Activated T-helper 2 cell treated with anti-CD3 and anti-CD28 coated beads, Interferon-gamma antibody, Interleukin-2, Interleukin-4, amounts not matched to agents 10 μg/mL and 5 μg/mL and 100 μg/mL, durations not matched to agents 14 hours and 24 hours and 36 hours (primary cell): ENCODE measurements at places on chromosomes 3 and 15. TPM values are rescaled to one million over a fixed set of nuclear protein-coding genes. Genes with fewer than 3 reads are reported as not detected.
A peak's percentile ranks its signal among the peaks of the same experiment; 100 is the strongest.

GRCh38 chr3:2096216-2096615, 2.5 kb upstream of the CNTN4 start:
- H3K4me3 ChIP-seq, result no peak overlapping the region
- no peak overlapping the region for H3K27ac ChIP-seq
- H3K27me3 ChIP-seq, result peaks cover 36% of the 10 kb centered on the region
- H3K4me1 ChIP-seq, result no peaks in the 10 kb centered on the region
- H3K36me3 ChIP-seq, result no peaks in the 10 kb centered on the region

Gene MEX3B
- 1.6 and 1.8 TPM in 2 replicates for total RNA-seq

GRCh38 chr3:151146071-151146730, 56.8 kb downstream of the GPR171 start:
- peak; percentile 37 for DNase-seq
- peaks cover 3% of the 10 kb centered on the region for H3K27me3 ChIP-seq
- peaks cover 8% of the 10 kb centered on the region for H3K4me1 ChIP-seq
- H3K27ac ChIP-seq, result no peak overlapping the region
- no peaks in the 10 kb centered on the region for H3K36me3 ChIP-seq

GRCh38 chr15:82647835-82648256, 683 bp upstream of the CPEB1 start:
- H3K4me1 ChIP-seq, result peaks cover 1% of the 10 kb centered on the region
- no peaks in the 10 kb centered on the region for H3K36me3 ChIP-seq
- H3K27ac ChIP-seq, result no peak overlapping the region
- H3K4me3 ChIP-seq, result peak overlapping the region; percentile 17

GRCh38 chr15:70490148-70490837, 273.1 kb downstream of the UACA start:
- H3K36me3 ChIP-seq, result no peaks in the 10 kb centered on the region
- no peak for DNase-seq
- H3K4me3 ChIP-seq, result no peak overlapping the region
- H3K27ac ChIP-seq, result no peak overlapping the region
- H3K4me1 ChIP-seq, result peaks cover 84% of the 10 kb centered on the region

GRCh38 chr3:34969513-34969912, 669.8 kb upstream of the ARPP21 start:
- H3K27ac ChIP-seq, result no peak overlapping the region
- no peaks in the 10 kb centered on the region for H3K4me1 ChIP-seq
- H3K4me3 ChIP-seq, result no peak overlapping the region

DNA sequence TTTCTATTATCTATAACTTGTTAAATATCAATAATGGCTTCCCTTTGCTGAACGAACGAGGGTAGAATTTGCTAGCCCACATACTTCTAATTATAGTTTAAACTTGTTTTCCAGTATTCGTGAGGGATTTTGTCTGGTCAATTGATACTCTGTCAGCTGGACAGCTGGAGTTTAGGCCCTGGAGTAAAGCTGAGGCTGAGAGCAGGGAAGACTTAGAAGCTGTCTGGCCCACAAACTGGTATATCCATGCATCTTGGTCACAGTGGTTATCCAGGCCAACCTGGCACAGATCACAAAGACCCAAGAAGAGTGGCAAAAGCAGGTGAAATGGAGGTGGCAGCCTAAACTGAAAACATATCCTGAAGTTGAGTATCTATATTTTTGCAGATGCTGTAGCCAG, 19.3 kb downstream of the ARHGAP31 start:
- no peak overlapping the region for H3K4me3 ChIP-seq
- DNase-seq, result no peak
- peaks cover 14% of the 10 kb centered on the region for H3K4me1 ChIP-seq
- H3K36me3 ChIP-seq, result peaks cover 11% of the 10 kb centered on the region

Gene ZNF385D
- total RNA-seq, result not detected in 2 replicates

Gene LYZL4
- not detected in 2 replicates for total RNA-seq

Gene C3orf70
- 0.05 and 0.07 TPM in 2 replicates for total RNA-seq

Gene GLDN
- total RNA-seq, result 0.34 and 0.62 TPM in 2 replicates

Gene SERPINI2
- not detected in 2 replicates for total RNA-seq

Gene CEMIP
- total RNA-seq, result 0.30 TPM in 1 of 2 replicates, not detected in the other

- peaks cover 45% of the 10 kb centered on the region for H3K27me3 ChIP-seq
- no peak for DNase-seq
- H3K4me1 ChIP-seq, result no peaks in the 10 kb centered on the region
- no peak overlapping the region for H3K27ac ChIP-seq
- no peaks in the 10 kb centered on the region for H3K36me3 ChIP-seq
Observed at GRCh38 chr3:142586803-142587406, 8.4 kb upstream of the ATR start.

DNA sequence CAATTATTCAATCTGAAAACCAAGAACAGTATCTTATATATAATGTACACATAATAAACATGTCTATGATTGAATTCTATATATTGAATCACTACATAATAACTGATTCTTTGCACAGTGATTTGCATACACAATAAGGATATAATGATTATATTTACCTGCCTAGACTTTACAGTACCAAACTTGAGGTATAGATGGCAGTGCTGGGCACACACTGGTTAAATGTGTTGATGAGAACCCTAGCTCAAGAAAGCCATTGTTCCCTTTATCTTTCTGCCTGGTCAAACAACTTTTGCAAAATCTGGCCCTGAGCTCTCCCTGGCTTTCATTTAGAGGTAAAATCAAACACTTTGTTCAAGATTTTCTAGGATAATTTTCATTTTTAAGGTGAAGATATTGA, 697.7 kb downstream of the TUSC7 start:
- H3K4me1 ChIP-seq, result no peaks in the 10 kb centered on the region
- no peak for DNase-seq
- H3K27ac ChIP-seq, result no peak overlapping the region
- no peaks in the 10 kb centered on the region for H3K27me3 ChIP-seq
- no peak overlapping the region for H3K4me3 ChIP-seq

GRCh38 chr15:34621675-34622074, 38.2 kb upstream of the GOLGA8B start:
- H3K27me3 ChIP-seq, result peaks cover 49% of the 10 kb centered on the region
- H3K36me3 ChIP-seq, result no peaks in the 10 kb centered on the region
